ENCODE measurements at places on chromosomes 1 and 21.

DNA sequence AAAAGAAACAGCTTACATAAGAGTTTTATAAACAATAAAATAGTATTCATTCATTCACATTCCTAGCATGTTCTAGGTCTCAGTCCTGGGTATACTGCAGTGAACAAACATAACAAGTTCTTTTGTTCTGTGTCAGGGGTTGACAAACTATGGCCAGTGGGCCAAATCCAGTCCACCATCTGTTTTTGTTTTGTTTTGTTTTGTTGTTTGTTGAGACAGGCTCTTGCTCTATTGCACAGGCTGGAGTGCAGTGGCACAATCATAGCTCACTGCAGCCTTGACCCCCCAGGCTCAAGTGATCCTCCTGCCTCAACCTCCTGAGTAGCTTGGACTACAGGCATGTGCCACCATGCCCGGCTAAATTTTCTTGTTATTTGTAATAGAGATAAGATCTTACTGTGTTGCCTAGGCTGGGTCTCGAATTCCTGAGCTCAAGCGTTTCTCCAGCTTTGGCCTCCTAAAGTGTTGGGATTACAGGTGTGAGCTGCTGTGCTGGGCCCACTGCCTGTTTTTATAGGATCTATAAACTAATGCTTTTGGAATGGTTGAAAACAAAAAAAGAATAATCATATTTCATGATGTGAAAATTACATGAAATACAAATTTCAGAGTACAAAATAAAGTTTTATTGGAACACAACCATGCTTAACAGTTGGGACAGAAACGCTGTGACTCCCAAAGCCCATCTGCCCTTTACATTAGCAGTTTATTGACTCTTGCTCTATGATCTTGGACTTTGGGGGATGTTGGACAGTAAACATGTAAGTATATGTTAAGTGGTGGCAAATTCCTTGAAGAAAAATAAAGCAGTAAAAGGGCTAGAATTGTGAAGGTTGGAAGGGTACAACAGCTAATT is 17.9 kb downstream of the CAPZA1 start:
- DNase-seq: no peak

- no peak for DNase-seq
Measured at GRCh38 chr1:100736324-100736723, 16.8 kb downstream of the VCAM1 start.

DNA sequence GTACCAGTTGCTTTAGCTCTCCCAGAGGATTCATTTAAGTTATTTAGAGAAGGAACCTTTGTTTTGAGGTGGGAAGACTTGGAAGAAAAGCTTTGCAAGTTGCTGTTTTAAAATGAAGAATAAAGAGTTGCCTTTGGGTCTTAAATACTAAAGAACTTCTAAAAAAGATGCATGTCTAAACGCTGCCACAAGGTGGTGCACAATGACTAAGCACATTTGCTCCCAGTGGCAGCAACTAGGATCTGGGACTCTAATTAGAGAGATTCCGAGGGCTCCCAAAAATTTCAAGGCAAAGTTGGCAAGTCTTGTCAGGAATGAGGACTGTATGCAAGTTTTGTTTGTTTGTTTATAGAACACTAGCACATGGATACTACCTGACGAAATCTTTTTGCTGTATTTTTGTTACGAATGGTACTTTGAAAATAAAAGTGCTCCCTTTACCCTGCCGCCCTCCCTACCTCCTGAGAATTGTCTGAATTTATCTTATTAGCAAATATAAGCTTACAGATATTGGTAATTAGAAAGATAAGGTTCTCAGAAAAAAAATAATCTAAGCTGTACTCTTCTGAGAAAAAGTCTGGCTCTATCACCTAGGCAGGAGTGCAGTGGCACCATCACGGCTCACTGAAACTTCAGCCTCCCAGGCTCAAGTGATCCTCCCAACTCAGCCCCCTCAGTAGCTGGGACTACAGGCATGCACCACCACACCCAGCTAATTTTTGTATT is 121.8 kb downstream of the HFM1 start:
- DNase-seq: peak; percentile 59

DNA sequence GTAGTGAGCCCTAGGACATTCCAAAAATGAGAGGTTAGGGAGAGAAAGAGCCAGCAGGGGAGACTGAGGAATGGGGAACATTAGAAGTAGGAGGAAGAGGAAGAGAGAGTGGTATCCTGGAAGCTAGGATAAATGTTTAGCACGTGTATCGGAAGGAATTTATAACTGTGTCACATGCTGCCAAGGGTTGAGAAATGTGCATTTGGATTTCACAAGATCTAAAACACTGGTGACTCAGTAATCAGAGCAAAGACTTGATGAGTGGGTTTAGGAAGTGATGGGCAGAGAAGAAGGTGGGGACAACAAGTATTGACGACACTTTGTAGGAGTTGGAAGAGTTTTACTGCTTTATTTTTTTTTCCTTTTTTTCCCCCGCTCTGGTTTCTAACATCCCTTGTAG is 193.9 kb downstream of the FMN2 start:
- no peak for DNase-seq

DNA sequence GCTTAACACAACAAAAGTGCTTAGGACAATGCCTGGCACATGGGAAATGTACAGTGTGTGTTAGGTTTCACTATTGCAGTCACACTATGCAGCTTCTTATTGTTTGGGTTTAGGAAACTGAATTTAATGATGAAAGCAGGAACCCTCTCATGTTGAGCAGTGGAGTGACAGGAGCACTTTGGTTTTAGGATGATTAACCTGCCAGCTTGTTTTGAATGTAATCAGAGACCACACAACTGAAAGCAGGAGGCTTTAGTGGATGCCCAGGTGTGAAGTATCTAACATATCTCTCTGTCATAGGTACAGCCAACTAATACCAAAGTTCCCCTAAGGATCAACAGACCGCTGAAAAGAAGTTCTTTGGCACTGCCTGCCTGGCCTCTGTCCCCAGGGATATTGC is 406.9 kb upstream of the USP24 start:
- DNase-seq: no peak

GRCh38 chr1:208161005-208161404 is 83.2 kb downstream of the PLXNA2 start:
- DNase-seq: no peak

DNA sequence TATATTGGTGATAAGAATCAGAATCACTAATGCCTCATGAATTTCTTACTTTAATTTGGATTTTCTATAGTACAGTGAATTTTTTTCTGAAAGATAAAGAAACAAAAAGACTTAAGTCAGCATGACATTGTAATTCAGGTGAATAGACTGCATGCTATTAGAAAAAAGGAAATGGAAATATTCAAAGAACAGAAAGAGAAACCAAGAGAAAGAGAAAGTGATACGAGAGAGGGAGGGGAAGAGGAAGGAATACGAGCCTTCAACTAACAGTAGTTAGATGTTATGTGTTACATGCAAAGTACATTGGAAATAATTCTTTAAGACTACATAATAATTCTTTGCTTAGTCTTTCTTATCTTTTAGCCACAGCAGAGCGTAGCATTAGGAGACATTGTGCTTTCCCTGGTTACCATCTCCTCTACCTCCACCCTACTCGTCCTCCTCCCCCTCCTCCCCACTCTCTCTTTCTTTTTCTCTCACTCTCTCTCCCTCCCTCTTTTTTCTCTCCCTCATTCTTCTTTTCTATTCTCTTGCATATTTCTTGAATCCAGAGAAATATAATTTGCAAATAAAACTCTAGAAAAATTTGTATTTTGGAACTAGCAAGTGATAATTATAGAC is 46.4 kb upstream of the ADGRL4 start:
- DNase-seq: no peak

DNA sequence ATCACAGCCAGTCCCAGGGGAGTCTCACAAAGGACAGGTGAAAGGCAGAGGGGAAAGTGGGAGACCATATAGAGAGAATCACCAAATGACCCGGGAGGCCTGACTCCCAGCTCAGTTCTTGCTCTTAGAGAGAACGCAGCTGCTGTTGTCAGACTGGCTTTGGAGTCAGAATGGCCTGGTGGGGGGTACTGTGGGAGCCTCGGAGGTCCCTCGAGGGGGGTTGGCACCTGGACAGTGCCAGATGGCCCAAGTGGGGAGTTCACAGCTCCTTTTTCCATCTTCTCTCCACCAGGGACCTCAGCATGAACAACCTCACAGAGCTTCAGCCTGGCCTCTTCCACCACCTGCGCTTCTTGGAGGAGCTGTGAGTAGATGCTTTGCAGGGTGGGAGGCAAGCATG is 31.5 kb downstream of the LGR6 start:
- no peak for DNase-seq

- DNase-seq: no peak
Measured at GRCh38 chr1:115726570-115726969, 41.9 kb downstream of the CASQ2 start.

- DNase-seq: peak; percentile 81
Measured at GRCh38 chr1:183915625-183916510, 110.9 kb downstream of the RGL1 start.

DNA sequence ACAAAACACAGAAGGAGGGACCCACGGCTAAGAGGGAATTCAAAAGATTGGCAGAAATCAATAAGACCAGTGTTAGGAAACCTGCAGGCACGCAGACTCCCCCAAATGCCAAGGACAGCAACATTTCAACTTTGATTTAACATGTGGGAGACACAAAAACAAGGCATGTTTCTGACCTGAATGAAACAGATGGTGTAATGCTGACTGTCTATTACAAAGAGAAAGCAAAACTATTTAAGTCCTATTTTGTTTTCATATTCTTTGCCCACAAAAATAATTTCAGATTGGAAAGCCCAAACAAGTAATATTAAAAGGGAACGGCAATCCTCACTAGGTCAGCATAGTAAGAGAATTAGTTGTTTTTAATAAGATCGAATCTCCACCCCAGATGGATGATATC is 107.9 kb downstream of the S1PR1 start:
- no peak for DNase-seq

DNA sequence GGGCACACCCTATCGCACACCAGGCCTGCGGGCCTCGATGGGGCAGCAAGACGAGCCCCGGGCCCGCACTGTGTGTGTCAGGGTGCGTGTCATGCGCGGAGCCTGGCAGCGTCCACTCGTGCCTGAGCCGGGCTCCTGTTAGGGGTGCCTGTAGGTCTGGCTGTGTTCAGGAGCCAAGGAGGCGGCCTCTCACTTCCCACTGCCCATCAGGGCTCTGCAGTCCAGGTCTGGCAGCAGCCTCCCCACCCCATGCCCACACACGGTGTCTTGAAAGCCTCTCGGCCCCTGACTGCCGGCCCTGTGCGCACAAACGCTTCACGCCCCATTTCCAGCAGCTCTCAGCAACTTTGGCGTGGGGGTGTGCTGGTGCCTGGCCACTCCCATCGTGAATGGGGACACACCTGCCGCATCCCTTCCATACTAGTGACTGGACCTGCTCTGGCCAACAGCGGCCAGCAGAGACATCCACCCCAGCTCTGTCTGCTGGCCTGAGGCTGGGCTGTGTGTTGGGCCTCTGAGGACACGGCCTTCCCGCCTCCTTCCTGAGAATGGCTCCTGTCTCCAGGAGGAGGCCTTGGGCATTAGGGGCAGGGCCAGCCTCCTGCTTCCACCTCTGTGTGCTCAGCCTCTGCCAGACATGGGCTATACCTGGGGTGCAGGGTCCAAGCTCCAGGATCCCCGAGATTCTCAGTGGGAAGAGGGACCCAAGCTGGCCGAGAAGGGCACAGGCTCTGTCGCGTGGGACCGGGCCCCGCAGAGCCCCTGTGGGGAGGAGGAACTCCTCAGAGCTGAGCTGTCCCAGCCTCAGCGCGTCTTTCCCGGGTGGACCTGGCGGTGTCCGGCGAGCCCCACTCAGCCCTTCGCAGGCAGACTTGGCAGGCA is 41.8 kb upstream of the ACTRT2 start:
- no peak for DNase-seq

- no peak for DNase-seq
Measured at GRCh38 chr1:241081473-241081872, 275.5 kb downstream of the RGS7 start.

DNA sequence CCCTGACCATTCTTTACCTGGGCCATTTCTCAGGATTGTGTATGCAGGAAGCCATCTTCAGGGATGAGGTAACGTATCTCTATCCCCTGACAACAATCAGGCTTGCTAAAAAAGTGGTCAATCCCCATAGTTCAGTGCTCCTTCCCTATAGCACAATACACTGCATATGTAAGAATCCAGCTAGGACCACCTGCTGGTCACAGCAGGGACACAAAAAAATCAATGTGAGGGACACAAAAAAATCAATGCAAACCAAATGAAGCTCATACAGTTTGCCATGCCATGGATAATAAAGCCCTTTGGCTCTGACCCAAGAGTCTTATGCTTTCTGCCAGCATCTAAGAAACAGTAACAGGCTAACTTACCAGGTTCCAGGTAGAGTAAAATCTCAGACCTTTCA is 16.3 kb downstream of the ACBD6 start:
- DNase-seq: no peak

GRCh38 chr1:62198781-62199125 is 4.1 kb downstream of the L1TD1 start:
- no peak for DNase-seq

DNA sequence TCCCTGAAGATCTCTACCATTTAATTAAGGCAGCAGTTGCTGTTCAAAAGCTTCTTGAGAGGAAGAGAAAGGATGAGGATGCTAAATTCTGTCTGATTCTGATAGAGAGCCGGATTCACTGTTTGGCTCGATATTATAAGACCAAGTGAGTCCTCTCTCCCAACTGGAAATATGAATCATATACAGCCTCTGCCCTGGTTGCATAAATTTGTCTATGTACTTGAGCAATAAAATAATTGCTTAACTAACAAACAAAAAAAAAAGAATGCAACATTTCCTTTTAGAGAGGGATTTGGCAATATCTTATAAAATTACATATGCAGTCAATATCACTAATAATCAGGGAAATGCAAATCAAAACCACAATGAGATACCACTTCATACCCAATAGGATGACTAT is 26.8 kb downstream of the ALDH9A1 start:
- no peak for DNase-seq

DNA sequence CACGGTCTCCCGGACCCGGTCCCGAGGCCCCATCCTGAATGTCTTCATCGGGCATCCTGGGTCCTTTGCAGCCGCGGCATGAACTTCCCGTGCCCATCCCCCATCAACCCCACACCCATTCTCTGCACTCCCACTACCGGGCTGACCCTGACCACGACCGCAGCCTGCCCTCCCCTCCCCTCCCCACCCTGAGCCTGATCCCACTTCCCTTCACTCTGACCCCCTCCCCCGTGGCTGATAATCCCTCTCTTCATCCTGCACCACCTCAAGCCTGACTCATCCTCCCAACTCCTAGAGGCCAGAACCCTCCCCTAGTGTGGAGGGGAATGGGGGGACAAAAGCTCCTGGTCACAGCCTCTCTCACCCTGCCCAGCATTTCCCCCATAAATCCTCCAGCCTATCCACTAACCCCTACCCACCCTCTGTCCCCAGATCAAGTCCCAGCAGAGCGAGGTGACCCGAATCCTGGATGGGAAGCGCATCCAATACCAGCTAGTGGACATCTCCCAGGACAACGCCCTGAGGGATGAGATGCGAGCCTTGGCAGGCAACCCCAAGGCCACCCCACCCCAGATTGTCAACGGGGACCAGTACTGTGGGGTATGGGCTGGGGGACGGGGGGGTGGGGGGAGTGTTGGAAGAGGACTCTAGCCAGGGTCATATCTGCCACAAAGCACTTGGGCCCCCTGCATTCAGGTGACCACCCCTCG is 602 bp downstream of the SH3BGRL3 start:
- DNase-seq: no peak
